NCI-H526 (cell line): ENCODE measurements at places on chromosomes 2 and 18.

GRCh38 chr2:237143676-237144440 is 58.2 kb downstream of the COPS8 start:
- no peak for DNase-seq

- DNase-seq = no peak
Measured at GRCh38 chr2:11483806-11484617, 18.1 kb upstream of the E2F6 start.

DNA sequence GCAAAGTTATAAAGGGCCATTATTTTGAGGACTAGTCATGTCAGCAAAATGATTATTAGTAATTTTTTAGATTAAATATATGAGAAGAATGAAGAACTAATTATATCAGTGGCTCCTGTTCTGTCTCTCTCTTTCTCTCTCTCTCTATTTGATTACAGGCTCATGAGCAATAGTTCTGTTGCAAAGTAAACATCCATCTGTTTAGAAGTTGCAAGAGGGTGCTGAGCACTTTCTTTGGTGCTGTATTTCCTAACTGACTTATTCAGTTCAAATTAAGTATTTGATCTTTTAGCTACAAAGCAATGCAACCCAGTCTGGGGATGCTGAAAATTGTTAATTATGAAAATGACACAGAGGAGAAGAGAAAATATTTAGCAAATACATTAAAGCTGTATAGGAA is 408.1 kb upstream of the UBE2E3 start:
- DNase-seq = no peak

DNA sequence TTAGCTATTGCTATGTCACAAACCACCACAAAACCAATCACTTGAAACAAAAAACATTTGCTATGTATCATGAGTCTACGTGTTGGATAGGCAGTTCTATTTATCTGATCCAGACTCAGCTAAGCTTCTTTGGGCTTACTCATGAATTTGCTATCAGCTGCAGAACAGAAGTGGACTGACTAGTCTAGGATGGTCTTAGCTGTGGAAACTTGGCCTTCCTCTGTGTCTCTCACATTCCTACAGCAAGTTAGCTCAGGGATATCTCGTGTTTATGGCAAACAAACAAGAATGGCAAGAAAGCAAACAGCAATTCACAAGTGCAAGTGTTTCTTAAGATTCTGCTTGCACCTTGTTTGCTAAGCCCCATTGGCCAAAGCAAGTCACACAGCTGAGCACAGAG is 288.0 kb upstream of the TNP1 start:
- no peak for DNase-seq

DNA sequence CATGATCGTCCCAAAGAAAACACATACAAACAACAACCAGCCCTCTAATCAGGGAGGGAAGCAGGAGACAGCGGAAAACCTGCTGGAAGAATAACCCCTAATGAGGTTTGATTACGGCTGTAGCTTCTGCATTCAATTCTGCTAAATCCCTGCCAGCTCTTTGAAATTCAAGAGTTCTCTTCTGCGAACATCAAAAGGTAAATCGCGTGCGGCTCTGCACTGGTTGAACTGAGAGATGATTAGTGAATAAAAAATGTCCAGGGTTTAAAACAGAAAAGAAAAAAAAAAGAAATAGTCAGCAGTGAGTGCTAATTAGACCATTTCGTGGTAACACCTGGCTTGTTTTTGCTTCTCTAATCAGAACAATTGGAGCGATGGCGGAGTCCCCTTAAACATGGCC is 153.0 kb upstream of the CAPN13 start:
- DNase-seq = no peak

- no peak for DNase-seq
Measured at GRCh38 chr2:191204433-191204832, 40.8 kb upstream of the MYO1B start.
